A172 (cell line): ENCODE measurements at places on chromosomes 2 and 18. TPM values are rescaled to one million over a fixed set of nuclear protein-coding genes. Genes with fewer than 3 reads are reported as not detected.

DNA sequence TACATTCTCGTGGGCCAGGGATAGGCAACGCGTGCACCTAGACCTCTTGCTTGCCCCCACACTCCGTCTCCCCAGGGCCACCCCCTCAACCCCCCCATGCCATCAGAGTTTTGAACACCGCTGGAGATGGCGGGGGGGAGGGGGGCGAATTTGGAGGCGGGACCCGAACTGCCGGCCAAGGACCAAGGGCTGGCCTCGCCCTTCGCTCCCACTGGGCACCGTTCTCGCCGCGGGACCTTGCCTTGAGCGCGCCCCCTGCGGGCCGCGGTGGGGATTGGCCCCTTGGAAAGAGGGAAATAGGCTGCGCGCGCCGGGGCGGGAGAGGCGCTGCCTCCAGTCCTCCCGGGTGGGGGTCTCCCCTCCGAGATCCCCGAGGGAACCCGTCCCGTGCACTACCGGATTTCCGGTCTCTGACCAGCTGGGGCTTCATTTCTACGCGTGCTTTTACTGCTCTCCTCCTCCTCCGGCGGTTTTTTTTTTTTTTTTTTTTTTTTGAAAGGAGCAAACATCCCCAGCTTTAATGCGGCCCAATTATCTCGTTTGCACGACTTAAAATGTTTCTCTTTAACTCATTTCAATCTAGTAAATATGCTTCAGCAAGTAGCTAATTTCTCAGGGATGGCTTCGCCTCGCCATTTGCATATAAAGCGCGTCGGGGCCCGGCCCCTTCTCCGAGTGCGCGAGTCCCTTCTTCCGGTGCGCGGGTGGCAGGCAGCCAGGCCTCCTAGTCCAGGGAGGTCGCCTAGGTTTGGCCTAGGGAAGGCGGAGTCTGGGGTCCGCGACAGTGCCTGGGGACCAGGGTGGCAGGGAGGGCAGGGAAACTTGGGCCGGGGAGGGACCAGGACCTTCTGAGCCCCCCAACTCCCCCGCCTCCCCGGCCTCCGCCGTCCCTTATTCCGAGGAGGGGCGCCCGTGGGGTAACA is 10.0 kb upstream of the GBX2 start:
- DNase-seq, result peak; percentile 75

- no peak for DNase-seq
These were observed 26.2 kb downstream of the FER1L5 start for GRCh38 chr2:96668771-96669170.

The TDRD15 gene
- total RNA-seq, result not detected in 2 replicates

The RSAD2 gene
- 2.8 and 3.5 TPM in 2 replicates for total RNA-seq

DNA sequence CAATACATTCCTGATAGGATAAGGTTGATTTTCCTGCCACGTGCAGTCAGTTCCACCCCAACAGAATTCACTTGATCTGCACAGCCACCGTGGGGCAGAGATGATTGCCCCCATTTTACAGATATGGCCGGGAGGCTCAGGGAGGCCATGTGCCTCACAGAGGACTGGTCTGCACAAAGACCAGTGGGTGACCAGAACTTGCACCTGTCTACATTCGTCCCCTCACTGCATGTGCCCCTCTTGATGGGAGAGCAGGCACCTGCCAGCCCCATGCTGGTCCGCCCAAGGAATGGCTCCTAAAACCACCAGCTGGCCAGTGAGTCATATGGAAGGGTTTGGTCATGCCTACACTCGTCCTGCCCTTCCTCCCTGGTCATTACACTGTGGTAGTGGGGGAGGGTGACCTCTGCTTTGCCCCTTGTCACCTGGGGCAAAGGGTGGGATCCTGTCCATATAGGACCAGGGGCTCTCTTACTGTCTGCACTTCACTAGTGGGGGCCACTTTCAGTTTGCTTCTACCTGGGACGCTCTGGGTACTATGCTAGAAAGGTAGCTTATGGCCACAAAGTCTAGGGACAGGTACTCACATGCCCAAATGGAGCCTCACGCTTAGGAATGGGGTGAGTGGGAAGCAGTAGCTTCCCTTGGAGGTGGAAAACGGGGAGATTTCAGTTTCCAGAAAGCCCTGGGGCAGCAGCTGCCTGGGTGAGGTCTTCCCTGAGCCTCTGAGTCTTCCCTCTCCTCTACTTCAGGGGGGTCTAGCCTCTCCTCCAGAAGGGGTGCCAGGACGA is 14.7 kb downstream of the RRM2 start:
- DNase-seq, result peak; percentile 62
